Activated CD8-positive, alpha-beta memory T cell treated with anti-CD3 and anti-CD28 coated beads, Interleukin-2, amount 10 ng/mL, durations not matched to agents 7 days and 5 days (primary cell): ENCODE measurements at places on chromosomes 12 and 14.

DNA sequence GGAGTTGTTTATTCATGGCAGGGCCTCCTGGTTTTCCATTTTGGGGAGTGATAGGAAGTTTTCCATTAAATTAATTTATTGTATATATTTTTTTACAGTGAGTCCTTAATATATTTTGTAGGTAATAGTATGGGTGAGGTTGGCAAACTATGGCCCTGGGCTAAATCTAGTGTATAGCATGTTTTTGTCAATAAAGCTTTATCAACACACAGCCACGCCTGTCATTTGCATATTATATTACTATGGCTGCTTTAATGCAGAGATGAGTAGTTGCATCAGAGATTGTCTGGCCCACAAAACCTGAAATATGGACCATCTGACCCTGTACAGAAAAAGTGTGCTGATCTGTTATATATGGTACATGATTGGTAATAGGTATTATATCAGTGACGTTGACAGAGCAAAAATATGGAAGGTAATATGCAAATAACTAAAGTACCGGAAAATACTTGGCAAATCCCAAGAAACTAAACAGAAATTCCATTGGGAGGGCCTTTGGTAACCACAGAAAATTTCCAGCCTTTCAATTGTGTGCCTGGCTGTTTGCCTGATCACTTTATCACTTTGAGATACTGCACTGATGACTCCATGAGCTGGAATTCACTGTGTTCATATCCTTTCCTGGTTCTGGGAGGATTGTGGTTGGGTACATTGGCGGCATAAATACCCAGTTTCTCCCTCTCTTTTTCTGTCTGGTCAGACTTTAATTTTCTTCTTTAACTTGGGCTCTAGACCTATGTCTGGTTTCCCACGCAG lies 61.7 kb upstream of the RFLNA start:
- no peak for DNase-seq

GRCh38 chr14:80358112-80358511 lies 146.8 kb upstream of the DIO2 start:
- no peak for DNase-seq

- DNase-seq: no peak
Measured at GRCh38 chr12:121723200-121723599, 10.6 kb downstream of the TMEM120B start.

- DNase-seq: no peak
Measured at GRCh38 chr12:114664651-114665320, 19.2 kb downstream of the TBX3 start.

GRCh38 chr14:61355892-61356325 lies 34.5 kb downstream of the PRKCH start:
- no peak for DNase-seq

GRCh38 chr12:3604748-3605586 lies 114.0 kb downstream of the PRMT8 start:
- no peak for DNase-seq

DNA sequence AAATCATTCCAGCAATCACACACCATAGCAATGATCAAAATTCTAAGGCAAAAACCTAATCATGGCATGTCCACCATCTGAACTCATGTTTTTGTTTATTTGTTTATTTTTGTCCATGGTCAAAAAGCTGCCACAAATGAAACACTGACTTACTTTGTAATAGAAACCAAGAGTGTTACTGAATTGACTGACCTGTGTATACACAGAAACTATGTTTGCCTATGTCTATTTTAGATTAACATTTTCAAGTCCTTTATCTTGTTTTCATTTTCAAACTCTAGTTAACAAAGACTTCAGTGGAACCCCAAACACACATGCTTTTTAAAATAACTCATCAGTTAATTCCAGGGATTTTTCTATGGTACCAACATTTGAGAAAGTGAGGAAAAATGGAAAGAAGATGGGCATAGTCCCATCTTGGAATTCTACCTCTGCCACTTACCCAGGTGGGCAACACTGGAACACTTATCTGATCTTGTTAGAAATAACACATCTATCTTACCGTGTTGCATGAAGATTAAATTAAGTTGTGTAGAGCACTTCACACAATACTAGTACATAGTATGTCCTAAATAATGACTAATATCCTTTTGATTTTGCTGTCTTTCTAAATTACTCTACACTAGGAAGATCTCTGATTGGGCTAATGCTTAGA lies 6.4 kb downstream of the LUM start:
- no peak for DNase-seq

DNA sequence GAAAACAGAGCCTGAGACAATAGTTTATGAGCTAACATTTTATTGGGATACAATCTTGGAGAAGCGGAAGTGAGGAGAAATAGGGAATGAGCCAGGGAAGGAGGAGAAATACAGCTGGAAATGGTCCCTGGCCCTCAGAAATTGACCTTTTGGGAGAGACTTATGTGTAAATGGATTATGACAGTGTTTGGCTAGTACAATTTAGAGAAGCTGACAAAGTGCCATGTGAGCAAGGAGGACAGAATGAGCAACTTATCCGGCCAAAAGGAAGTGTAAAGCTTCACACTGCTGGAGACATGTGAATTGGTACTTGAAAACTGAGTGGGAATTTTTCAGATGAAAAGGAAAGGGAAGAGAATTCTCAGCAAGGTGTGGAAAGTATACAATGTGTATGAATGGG lies 2.9 kb downstream of the GLIPR1 start:
- no peak for DNase-seq

- no peak for DNase-seq
Measured at GRCh38 chr12:124995200-124995961, 1.9 kb downstream of the BRI3BP start.

GRCh38 chr12:130382818-130383217 lies 45.1 kb downstream of the PIWIL1 start:
- no peak for DNase-seq

- DNase-seq: no peak
Measured at GRCh38 chr12:40106655-40107054, 774 bp upstream of the SLC2A13 start.

GRCh38 chr14:35140718-35141581 lies 18.6 kb downstream of the PRORP start:
- no peak for DNase-seq
